Endothelial cell (in vitro differentiated cells): ENCODE measurements at places on chromosomes 5 and 9. TPM values are rescaled to one million over a fixed set of nuclear protein-coding genes. Genes with fewer than 3 reads are reported as not detected.

The WDR55 gene
- 28.5 TPM for total RNA-seq

The MOB3B gene
- total RNA-seq = 6.4 TPM

The TCOF1 gene
- 41.5 TPM for total RNA-seq

The ADAMTS19 gene
- 6.9 TPM for total RNA-seq

The SLC24A2 gene
- 0.10 TPM for total RNA-seq

The OXCT1 gene
- 6.5 TPM for total RNA-seq

GRCh38 chr5:142500227-142500905 is 175.5 kb upstream of the SPRY4 start:
- DNase-seq = no peak
- no peak overlapping the region for H3K4me3 ChIP-seq
- H3K27me3 ChIP-seq = peaks cover 4% of the 10 kb centered on the region

DNA sequence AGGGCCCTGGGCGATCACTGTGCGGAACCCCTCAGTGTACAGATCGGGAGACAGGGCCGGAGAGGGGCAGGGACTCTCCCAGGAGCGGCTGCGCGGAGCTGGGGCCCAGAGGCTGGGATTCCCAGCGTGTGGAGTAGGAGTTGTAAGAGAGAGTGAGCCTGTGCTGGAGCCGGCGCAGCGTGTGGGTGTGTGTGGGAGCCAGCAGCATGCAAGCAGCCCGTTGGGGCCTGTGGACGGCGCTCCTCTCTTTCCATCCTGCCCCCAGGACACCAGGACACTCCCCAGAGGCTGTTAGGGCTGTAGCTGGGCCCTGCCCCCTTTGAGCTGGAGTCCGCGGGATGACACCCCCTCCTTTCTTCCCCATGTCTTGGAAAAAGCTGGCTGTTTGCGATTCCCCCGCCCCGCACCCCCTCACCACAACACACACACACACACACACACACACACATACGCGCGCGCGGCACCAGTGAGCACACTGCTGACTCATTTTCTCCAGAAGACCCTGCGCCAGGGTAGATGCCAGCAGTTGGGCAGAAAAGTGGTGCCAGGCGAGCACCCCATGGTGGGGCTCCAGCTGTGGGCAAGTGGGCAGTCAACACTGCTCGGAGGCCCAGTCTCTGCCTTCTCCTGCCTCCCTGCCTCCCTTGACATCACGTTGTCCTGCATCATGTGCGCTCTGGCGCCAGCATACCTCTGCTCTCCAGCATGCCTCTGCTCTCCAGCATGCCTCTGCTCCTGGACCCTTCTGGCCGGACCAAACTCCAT is 1.5 kb downstream of the COL27A1 start:
- H3K27me3 ChIP-seq = peaks cover 25% of the 10 kb centered on the region
- DNase-seq = peak; percentile 46
- H3K27ac ChIP-seq = peak overlapping the region; percentile 85
- H3K36me3 ChIP-seq = peaks cover 12% of the 10 kb centered on the region
- H3K4me1 ChIP-seq = peaks cover 31% of the 10 kb centered on the region

GRCh38 chr5:74072646-74073045 is 446.6 kb downstream of the ARHGEF28 start:
- no peaks in the 10 kb centered on the region for H3K27me3 ChIP-seq
- H3K36me3 ChIP-seq = no peaks in the 10 kb centered on the region
- DNase-seq = no peak
